ENCODE measurements at places on chromosomes 16 and 17.

- DNase-seq, result no peak
These were observed 54.8 kb upstream of the SEC14L1 start for GRCh38 chr17:77085926-77086432.

DNA sequence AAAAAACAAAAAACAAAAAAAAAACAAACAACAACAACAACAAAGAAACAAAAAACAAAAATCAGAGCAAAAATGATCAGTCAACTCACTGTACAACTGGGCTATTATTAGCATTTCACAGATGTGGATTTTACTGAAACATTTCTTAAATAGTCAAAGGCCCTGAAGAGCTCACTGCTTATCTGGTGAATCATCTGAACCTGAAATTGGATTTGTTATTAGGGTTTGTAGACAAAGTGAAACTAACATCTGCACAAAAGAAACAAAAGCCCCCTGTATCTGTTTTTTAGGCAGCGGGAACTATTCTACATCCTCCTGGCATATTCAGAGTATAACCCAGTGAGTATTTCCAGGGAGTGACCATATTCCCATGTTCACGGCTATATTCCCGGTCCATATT is 32.6 kb upstream of the KSR1 start:
- no peak for DNase-seq

DNA sequence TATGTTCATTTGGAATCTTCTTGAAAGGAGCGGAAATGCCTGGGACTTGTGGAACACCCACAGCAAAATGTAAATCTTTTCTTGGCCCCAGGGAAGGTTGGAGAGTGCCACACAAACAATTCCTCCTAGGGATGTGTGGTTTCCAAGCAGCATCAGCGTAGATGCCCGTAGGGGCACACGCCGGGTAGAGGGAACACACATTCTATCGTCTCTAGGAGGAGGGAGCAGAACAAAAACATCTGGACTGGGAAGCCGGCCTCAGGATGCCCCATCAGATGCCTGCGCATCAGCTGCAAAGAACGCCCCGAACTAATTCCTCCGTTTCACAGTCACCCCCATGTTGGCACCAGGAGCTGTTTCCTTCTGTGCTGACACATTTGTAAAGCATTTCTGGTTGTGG is 357.9 kb upstream of the ZFHX3 start:
- no peak for DNase-seq

GRCh38 chr17:15509095-15509494 is 41.7 kb upstream of the CDRT4 start:
- no peak for DNase-seq

DNA sequence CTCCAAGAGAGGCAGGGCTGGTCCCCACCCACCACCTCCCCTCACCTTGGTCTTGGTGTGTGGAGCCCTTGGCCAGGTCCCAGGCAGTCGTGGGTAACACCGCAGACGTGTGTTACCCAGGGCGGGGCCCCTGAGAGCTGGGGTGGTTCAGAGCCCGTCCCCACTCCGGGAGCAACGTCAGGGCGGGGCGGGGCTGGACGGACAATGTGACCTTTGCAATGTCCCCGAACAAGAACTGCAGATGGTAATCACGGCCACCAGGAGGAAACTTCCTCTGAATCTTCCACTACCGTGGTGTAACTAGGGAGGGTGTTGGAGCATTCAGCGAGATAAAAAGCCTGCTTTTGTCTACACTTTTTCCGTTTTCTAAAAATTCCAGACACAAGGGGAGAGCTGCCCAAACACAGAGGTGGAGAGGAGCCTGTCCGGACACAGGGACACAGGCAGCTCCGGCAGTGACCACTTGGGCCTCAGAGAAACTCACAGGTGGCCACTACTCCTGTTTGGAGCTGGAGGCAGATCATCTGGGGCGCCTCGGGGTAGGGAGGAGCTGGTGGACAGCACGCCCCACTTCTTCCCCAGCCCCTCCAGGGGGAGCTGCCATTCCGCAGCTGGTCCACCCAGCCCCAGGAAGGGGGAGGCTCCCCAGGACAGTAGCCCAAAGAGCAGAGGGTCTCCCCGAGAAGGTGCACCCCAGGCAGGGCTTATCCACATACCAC is 14.2 kb upstream of the SLC38A10 start:
- no peak for DNase-seq
